ENCODE measurements at places on chromosomes 5 and 9. TPM values are rescaled to one million over a fixed set of nuclear protein-coding genes. Genes with fewer than 3 reads are reported as not detected.

The GPR151 gene
- not detected for total RNA-seq

The ADAM19 gene
- 0.67 TPM for total RNA-seq

GRCh38 chr9:8850914-8851313 lies 1051.3 kb upstream of the DMAC1 start:
- no peak for DNase-seq

The CNOT8 gene
- total RNA-seq = 40.6 TPM

GRCh38 chr5:18699681-18700080 lies 1065.4 kb downstream of the TAF11L14 start:
- DNase-seq = no peak

The CFAP77 gene
- not detected for total RNA-seq

DNA sequence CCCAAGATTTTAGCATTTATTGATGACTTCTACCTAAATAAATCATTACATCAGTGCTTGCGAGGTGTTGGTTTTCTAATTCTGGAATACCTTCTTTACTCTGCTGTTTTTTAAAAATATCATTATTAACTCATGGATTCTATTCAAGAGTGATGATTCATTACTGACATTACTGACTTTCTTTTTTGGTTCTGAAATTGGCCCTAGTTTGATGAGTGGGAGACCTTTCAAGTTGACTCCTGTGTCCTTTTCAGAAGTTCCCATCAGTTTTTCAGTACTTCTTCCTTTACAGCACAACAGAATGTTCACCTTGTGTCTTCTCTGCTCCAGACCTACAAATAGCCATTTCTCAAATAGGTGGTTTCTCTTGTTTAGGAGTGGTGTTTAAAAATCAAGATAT lies 114.1 kb downstream of the PCSK5 start:
- DNase-seq = no peak

GRCh38 chr9:14608540-14608939 lies 84.7 kb downstream of the ZDHHC21 start:
- no peak for DNase-seq

The APBA1 gene
- 1.7 TPM for total RNA-seq

DNA sequence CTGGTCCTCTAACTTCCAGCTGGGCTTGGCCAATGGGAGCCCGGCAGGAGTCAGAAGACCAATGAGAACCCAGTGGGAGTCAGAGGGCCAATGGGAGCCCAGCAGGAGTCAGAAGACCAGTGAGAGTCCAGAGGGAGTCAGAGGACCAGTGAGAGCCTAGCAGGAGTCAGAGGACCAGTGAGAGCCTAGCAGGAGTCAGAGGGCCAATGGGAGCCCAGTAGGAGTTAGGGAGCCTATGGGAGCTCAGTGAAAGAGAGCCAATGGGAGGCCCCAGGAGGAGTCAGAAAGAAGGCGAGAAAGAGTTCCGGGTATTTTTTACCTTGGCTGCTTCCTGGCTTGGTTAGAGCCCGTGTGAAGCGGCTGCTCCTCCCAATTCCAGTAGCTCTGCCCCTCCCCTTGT lies 191.0 kb downstream of the GABBR2 start:
- DNase-seq = no peak

DNA sequence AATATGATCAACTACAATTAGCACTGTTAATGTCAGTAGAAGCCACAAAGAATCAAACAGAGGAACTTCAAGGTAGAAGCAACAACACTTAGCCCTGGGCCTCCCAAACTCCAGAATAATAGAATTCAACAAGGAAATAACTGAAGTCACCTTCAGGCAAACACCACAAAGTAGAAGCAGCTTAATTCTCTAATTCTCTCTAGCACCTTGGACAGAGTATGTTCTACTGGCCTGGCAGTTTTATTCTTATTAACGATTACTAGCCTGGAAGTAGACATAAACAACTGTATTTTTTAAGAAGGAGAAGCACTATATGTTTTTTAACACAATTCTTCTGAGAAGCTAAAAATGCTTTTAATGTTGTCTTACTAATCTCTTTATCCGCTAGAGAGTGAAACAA lies 911.9 kb downstream of the DTWD2 start:
- no peak for DNase-seq

- no peak for DNase-seq
Observed at GRCh38 chr5:9401786-9402472, 143.9 kb downstream of the SEMA5A start.

- DNase-seq = no peak
Observed at GRCh38 chr5:137440795-137441194, 58.3 kb downstream of the SPOCK1 start.

The SLC1A3 gene
- total RNA-seq = 5.3 TPM

- no peak for DNase-seq
Observed at GRCh38 chr9:34451545-34451944, 6.8 kb downstream of the FAM219A start.

DNA sequence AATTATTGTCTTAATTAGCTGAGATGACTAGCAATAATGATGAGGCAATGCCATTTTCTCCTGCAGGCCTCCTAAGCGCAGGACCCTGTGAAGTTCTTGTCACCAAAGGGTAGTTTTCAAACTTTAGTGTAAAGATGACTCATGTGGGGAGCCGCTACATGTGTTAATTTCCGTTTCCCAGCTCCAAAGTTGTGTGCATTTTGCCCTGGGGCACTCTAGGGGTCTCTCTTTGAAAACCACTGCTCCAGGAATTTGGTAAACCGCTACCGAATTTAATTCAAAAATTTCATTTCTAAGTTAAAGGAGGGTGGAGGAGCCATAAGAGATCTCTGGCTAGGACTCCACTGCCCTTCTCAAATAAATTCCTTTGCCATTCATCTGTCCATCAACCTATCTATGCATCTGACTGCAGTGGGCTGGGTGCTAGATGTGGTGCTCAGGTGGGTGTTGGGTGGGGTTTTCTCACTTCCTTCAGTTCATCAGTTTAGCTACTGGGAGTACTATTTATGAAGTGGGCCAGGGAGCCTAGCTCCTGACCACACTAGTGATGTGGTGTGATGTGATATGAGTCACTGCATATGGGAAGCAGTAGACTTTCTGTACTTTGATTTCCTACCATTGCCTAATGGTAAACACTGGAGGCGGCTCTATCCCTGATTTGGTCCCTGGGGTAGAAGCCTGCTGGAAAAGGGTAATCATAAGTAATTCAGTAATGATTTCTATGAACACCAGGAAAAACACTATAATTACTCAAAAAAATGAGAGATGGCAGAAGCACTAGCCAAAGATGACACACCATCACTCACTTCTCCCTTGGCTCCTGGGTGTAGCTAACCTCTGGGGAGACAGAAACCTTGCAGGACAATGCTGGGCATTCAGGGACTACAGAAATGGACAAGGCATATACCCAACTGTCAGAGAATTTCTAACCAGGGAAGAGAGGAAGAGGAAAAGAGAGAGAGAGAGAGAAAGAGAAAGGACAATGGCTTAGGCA lies 4.0 kb upstream of the ZSWIM6 start:
- no peak for DNase-seq

DNA sequence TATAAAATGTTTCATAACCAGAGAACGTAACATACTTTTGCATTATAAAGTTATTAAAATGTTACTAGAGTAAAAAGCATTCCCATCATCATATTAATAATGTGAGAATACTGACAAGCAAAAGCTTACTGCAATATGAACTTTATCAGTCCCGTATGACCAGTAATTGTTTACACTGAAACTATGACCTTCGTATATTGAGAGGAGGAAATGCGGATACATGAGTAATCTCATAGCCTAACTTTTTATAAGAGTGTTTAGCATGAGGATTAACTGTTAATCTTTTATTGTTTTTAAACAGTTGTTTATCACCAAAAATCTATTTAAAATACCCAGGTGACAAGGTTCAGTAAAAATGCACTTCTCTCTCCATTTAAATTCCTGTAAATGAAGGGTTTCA lies 272.4 kb downstream of the SLF1 start:
- no peak for DNase-seq

DNA sequence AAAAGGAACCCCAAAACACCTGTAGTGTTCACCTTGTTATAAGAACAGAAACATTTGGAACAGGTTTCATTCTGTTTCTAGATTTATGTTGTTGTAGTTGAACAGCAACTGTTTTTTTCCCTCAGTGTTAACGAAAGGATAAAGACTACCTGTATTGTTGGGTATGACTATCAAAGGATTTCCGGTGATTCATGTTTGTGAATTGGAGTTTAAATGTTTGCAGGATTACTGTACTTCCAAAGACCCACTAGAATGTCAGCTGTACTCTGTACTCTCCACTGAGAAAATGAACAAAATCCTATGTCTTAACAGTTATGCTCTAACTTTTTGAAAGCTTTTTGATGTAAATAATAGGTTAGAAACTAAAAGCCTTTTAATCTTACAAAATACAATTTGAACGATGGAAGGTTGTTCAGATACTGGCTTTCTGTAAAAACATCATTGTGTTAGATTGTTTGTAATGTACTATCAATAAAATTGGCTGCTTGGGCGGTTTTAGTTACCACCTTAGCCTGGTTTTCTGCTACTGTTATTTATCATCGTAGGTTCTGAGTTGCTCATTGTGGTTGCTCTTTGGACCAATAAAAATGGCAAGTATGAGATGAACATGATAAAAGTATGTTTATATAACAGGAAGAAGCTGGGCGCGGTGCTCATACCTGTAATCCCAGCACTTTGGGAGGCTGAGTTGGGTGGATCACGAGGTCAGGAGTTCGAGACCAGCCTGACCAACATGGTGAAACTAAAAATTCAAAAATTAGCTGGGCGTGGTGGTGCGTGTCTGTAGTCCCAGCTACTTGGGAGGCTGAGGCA lies 44.1 kb downstream of the DCP2 start:
- DNase-seq = no peak

DNA sequence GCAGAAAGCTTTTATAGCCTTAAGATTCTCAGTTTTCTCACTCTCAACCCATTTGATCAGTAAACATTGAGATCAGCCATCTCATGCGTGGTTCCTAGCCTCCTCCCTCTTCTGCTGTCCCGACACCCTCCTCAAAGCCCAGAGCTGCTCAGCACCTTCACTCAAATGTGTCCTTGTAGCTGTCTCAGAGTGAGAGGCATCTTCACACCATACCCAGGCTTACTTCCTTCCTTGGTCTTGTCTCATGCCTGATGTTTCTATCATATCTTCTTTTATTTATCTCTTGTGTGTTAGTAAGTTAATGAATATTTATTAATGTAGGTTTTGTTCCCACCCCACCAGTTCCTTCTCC lies 72.4 kb upstream of the SNX2 start:
- no peak for DNase-seq

GRCh38 chr5:60178101-60178500 lies 284.6 kb upstream of the PDE4D start:
- DNase-seq = no peak

The IDNK gene
- 0.60 TPM for total RNA-seq

Measured in gastrocnemius medialis (tissue), 4 donors.